ENCODE measurements at places on chromosomes 3 and 15. TPM values are rescaled to one million over a fixed set of nuclear protein-coding genes. Genes with fewer than 3 reads are reported as not detected.

DNA sequence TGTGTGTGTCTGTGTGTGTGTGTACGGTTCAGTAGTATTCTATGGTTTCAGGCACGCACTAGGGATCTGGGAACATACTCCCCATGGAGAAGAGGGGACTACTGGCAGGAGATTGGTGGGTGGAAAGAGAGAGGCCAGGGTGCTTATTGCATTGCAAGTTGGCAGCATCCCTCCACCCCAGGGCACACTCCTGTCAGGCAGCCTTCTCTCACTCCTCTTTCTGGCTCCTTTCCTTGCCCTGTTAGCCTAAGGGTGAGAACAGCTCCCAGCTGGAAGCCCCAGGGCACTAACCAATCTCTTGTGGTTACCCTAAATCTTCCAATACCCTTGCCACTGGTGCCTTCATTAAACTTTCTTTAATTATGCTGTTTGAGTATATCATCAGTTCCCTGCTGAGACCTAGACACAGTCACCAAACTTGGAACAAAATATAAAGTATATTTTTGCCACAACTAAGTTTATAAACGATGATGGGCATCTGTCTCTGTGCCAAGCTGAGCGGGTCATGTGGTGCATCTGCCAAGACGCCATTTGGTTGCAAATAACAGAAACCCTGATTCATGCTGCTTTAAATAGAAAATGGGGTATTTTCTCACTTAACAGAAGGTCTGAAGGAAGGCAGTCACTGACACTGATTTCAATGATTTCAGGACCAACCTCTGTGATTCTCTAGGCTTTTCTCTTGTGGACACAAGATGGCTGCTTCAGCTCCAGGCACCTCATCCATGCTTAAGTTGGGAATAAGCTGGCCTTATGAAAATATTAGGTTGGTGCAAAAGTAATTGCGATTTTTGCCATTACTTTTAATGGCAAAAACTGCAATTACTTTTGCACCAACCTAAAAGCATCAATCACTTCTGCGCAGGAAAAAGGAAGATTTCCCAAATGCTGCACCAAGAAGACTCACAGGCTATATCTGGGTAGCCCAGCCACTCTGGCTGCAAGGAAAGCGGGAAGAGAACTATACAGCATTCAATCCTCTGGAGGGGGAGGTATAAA lies 476.9 kb upstream of the PROK2 start:
- H3K36me3 ChIP-seq: no peaks in the 10 kb centered on the region
- DNase-seq: no peak
- H3K4me3 ChIP-seq: no peak overlapping the region

GRCh38 chr15:81091889-81092558 lies 42.0 kb upstream of the CFAP161 start:
- no peak for DNase-seq
- no peaks in the 10 kb centered on the region for H3K4me1 ChIP-seq
- no peaks in the 10 kb centered on the region for H3K36me3 ChIP-seq
- no peak overlapping the region for H3K27ac ChIP-seq
- no peak overlapping the region for H3K4me3 ChIP-seq
- peaks cover 7% of the 10 kb centered on the region for H3K27me3 ChIP-seq

DNA sequence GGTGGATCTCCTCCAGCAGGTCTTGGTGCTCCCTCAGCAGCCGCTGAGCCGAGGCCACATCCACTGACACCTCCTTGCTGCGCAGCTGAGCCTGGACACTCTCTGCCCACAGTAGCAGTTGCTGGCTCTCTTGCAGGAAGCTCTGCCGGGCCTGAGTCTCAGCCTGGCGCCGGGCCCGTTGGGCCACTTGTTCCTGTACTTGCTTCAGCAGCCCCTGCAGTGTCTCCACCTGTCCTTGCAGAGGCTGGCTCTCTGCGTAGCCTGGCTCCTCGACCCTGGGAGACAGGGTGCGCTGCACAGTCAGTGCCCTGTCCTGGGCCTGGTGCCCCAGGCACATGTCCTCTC lies 15.5 kb downstream of the SPTBN5 start:
- H3K27me3 ChIP-seq: no peaks in the 10 kb centered on the region
- no peaks in the 10 kb centered on the region for H3K36me3 ChIP-seq
- H3K4me3 ChIP-seq: no peak overlapping the region
- H3K4me1 ChIP-seq: peaks cover 3% of the 10 kb centered on the region
- DNase-seq: no peak

- no peak for DNase-seq
- no peaks in the 10 kb centered on the region for H3K27me3 ChIP-seq
- H3K27ac ChIP-seq: no peak overlapping the region
- H3K36me3 ChIP-seq: no peaks in the 10 kb centered on the region
- no peak overlapping the region for H3K4me3 ChIP-seq
- no peaks in the 10 kb centered on the region for H3K4me1 ChIP-seq
Observed at GRCh38 chr3:46187341-46187700, 20.8 kb downstream of the CCR1 start.

DNA sequence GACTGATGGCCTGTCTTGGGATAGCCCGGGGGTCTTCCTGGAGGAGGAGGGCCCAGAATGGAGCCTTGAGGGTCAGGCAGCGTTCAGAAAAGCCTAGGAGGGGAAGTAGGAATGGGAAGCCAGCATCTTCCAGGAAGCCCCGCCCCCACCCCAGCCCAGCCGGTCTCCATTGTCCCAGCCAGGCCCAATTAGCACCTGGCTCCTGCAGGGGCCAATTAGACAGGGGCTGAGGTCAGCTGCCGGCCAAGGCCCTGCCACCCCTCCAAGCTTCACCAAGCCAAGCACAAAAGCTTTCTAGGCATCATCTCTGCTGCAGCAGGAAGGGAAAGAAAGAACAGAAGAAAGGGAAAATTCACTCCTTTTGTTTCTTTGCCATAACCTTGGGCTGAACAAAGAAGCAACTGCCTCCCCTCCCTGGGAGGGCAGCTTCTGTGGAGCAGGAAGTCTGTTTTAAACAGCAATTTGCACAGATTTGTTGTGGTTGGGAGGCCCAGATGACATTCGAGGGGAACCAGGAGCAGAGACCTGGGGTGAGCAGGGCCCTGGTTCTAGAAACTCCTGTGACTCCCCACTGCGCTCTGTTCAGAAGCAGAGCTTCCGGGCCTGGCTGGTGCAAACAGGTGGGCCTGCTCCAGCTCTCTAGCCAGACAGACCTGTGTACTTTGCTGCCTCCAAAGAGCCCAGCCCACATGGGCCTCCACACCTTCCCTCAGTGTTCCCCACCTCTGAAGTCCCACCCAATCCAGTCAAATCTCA lies 47.7 kb downstream of the CYP11A1 start:
- H3K36me3 ChIP-seq: no peaks in the 10 kb centered on the region
- no peak overlapping the region for H3K27ac ChIP-seq
- peaks cover 10% of the 10 kb centered on the region for H3K4me1 ChIP-seq
- H3K27me3 ChIP-seq: no peaks in the 10 kb centered on the region

- no peak overlapping the region for H3K27ac ChIP-seq
- no peaks in the 10 kb centered on the region for H3K36me3 ChIP-seq
- DNase-seq: no peak
- no peak overlapping the region for H3K4me3 ChIP-seq
- H3K27me3 ChIP-seq: no peaks in the 10 kb centered on the region
Observed at GRCh38 chr3:195059006-195059350, 212.0 kb downstream of the XXYLT1 start.

DNA sequence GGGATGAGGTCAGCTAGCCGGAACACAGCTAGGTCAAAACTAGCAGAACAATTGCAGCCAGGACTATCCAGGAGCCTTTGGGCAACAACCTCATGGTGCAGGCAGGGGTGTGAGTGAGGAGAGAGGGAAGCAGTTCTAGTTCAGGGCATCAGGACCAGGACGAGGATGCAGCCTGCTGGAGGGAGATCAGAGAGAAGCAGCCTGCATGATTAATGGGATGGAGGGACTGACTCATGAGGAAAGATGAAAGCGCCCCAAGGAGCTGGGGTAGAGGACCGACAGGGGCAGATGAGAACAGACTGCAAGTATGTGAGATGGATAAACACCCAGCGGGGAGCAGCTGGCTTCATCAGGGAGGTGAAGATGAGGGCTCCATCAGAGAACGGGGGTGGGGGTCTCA lies 37.9 kb upstream of the LRTM1 start:
- no peak overlapping the region for H3K4me3 ChIP-seq
- H3K36me3 ChIP-seq: no peaks in the 10 kb centered on the region
- no peaks in the 10 kb centered on the region for H3K4me1 ChIP-seq
- no peaks in the 10 kb centered on the region for H3K27me3 ChIP-seq
- no peak for DNase-seq

DNA sequence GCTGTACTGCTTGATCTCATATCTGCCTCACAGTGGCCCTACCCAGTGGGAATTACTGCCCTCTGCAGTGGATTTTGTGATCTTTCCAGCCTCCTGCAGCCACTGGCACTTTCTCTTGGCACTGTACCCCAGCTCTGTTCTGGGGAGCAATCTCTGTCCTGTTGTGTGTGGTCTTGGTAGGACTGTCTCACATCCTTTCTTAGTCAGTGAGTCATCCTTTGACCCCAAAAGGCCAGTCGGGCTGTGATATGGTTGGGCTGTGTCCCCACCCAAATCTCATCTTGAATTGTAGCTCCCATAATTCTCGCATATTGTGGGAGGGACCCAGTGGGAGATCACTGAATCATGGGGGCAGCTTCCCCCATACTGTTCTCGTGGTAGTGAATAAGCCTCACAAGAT lies 133.3 kb upstream of the TPM1 start:
- no peaks in the 10 kb centered on the region for H3K36me3 ChIP-seq
- no peak overlapping the region for H3K4me3 ChIP-seq
- no peak for DNase-seq
- no peaks in the 10 kb centered on the region for H3K4me1 ChIP-seq
- no peak overlapping the region for H3K27ac ChIP-seq

DNA sequence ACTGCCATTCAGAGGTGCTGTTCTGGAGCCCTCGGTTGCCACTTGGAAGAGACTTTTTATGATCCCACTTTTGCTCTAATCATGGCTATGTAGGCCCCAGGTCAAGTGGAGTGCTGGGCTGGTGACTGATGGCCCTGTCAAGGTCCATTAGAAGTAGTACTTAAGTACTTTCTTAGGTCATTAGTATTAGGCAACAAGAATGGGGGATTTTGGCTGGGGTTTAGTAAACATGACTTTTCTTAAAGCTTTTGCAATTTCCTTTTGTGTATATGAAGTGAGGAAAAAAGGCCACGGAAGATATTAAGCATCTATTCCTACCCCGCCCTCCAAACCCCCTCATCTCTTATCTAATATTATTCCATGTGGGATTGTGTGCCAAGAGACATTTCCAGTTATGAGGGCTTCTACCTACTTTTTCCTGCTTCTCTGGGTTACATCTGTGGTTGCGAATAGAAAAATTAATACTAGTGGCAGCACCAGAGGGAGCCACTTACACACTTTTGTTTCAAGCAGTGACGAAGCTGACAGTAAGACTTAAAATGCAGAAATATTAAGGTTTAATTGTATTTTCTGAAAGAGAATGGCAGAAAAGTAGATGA lies 13.9 kb downstream of the NLGN1 start:
- H3K4me3 ChIP-seq: no peak overlapping the region
- no peaks in the 10 kb centered on the region for H3K4me1 ChIP-seq
- no peak overlapping the region for H3K27ac ChIP-seq
- DNase-seq: no peak

GRCh38 chr15:100764778-100765466 lies 114.7 kb upstream of the ALDH1A3 start:
- H3K4me3 ChIP-seq: no peak overlapping the region
- H3K27me3 ChIP-seq: no peaks in the 10 kb centered on the region
- H3K36me3 ChIP-seq: no peaks in the 10 kb centered on the region
- DNase-seq: no peak

DNA sequence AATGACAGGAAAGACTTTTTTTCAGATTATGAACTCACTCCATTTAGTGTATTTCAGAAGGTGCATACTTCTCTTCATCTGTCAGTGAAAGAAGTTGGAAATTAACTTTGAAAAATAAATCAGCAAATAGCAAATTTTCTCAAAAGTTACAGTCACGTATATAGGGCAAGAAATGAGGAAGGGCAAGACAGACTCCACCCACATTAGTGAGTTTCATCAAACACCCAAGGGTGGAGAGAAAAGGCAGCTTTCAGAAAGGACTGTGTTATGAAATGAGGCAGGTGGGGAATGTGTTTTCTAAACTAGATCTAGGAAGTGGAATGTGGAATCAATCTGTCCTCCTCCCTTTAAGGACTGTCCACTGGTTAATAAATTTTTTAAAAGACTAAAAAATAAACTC lies 2.9 kb downstream of the SLC22A13 start:
- H3K27ac ChIP-seq: no peak overlapping the region
- DNase-seq: no peak
- H3K27me3 ChIP-seq: no peaks in the 10 kb centered on the region
- H3K4me1 ChIP-seq: peaks cover 5% of the 10 kb centered on the region

DNA sequence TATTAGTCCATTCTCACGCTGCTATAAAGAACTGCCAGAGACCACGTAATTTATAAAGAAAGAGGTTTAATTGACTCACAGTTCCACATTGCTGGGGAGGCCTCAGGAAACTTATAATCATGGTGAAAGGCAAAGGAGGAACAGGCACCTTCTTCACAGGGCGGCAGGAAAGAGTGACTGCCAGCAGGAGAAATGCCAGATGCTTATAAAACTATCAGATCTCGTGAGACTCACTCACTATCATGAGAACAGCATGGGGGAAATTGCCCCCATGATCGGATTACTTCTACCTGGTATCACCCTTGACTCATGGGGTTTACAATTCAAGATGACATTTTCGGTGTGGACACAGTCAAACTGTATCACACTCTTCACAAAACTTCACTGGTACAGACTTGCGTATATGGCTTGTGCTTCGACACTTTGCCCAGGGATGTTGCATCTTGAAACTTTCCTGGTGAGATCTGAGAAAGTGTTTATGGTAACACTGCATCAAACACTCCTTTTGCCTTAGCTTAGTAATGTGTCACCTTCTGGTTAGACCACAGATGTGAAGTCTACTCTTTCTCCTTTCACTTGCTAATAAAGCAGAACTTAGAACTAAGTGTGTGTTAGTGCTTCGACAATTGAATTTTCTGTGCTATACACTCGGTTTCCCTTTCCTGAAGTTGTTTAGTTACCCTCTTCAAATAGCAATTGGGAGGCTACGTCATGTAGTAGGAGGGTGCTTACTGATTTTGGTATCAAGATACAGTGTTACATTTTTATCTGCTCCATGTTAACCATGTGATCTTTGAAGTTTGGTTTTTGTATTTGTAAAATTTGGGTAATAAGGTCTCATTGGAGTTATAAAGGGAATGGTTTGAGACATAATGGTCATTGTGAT lies 185.7 kb downstream of the LPP start:
- H3K27me3 ChIP-seq: no peaks in the 10 kb centered on the region
- no peak overlapping the region for H3K4me3 ChIP-seq
- H3K27ac ChIP-seq: no peak overlapping the region
- H3K36me3 ChIP-seq: no peaks in the 10 kb centered on the region
- H3K4me1 ChIP-seq: peaks cover 18% of the 10 kb centered on the region

- H3K27ac ChIP-seq: no peak overlapping the region
- no peak for DNase-seq
- no peak overlapping the region for H3K4me3 ChIP-seq
- peaks cover 4% of the 10 kb centered on the region for H3K27me3 ChIP-seq
- H3K4me1 ChIP-seq: no peaks in the 10 kb centered on the region
Observed at GRCh38 chr3:131360191-131360755, 21.3 kb upstream of the NUDT16 start.

GRCh38 chr15:101123222-101123910 lies 128.5 kb downstream of the CHSY1 start:
- peaks cover 26% of the 10 kb centered on the region for H3K4me1 ChIP-seq
- H3K27me3 ChIP-seq: no peaks in the 10 kb centered on the region
- DNase-seq: no peak
- no peak overlapping the region for H3K27ac ChIP-seq
- no peak overlapping the region for H3K4me3 ChIP-seq
- no peaks in the 10 kb centered on the region for H3K36me3 ChIP-seq

GRCh38 chr3:21393683-21394311 lies 357.2 kb downstream of the ZNF385D start:
- no peaks in the 10 kb centered on the region for H3K27me3 ChIP-seq
- no peak for DNase-seq
- H3K4me1 ChIP-seq: no peaks in the 10 kb centered on the region
- no peak overlapping the region for H3K27ac ChIP-seq
- H3K4me3 ChIP-seq: no peak overlapping the region

The SERINC4 gene
- 0.70 TPM for polyA plus RNA-seq

The SLC24A5 gene
- not detected for polyA plus RNA-seq

The LRRC57 gene
- polyA plus RNA-seq: 6.6 TPM

The ALDH1A2 gene
- polyA plus RNA-seq: not detected

The AQP9 gene
- not detected for polyA plus RNA-seq

Measured in CD4-positive, alpha-beta memory T cell (primary cell).